ENCODE measurements at places on chromosomes 5 and 9.

DNA sequence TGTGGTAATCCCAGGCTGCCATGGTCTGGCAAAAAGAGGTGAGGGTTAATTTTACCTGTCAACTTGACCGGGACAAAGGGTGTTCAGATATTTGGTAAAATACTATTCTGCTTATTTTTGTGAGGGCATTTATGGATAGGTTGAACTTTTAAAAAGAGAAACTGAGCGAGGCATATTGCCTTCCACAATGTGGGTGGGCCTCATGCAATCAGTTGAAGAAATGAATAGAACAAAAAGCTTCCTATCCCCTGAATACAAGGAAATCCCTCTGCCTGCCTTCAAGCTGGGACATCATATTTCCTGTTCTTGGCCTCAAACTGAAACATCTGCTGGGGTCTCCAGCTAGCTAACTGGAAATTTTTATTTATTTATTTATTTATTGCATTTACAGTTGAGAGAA lies 734.7 kb downstream of the IRX1 start:
- DNase-seq = no peak

DNA sequence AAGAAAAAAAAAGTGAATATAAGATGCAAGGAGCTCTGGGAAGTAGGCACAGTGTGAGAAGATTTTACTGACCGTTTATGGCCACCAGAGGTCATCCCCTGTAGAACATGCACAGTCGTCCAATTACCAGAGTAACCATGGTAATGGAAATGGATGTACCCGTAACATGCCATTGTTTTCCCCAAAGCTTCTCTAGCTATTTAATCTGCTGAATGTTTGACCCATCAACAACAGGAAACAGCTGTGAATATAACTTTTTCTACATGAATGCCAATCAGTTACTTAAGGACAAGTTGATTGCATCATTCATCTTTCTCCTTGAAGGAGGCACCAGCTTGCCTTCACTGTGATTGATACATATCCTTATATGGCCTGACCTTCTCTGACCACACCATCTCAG lies 1967.0 kb upstream of the CDH9 start:
- no peak for DNase-seq

DNA sequence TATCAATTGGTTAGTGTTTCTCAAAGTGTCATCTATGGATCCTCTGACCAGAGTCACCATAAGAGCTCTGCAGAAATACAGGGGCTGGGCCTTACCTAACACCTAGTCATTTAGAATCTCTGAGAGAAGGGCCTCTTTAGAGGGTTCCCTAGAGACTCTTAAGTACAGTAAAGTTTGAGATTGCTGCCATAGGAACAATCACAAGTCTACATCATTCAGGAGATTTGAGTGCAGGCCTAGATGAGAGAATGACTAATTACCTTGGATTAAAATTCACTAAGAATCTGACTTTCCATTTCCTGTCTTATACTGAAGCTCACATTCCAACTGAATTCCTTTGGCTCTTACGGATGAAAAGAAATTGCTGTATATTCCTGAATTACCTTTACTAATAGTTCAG lies 182.1 kb upstream of the PTGER4 start:
- DNase-seq = no peak

GRCh38 chr5:4079831-4080230 lies 484.2 kb downstream of the IRX1 start:
- no peak for DNase-seq

- DNase-seq = no peak
Observed at GRCh38 chr5:40381676-40382363, 297.9 kb upstream of the PTGER4 start.

GRCh38 chr5:106610041-106610440 lies 1060.7 kb downstream of the EFNA5 start:
- no peak for DNase-seq

DNA sequence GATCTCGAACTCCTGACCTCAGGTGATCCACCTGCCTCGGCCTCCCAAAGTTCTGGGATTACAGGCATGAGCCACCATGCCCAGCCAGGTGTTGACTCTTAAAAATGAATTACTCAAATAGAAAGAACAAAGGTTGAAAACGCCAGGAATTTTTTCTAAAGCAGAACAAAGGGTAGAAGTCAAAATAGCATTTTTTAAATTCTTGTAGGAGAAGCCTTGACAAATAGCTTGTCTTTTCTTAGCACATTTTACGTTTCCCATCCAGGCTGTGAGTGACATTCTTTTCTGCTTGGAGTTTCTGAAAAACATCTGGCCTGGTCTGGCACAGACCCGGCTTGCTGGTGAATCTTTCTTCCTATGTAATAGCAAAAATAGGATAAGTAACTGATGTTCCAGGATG lies 169.4 kb upstream of the ZNF462 start:
- DNase-seq = no peak
